Inflammatory macrophage (primary cell): ENCODE measurements at places on chromosomes 13 and 19.

DNA sequence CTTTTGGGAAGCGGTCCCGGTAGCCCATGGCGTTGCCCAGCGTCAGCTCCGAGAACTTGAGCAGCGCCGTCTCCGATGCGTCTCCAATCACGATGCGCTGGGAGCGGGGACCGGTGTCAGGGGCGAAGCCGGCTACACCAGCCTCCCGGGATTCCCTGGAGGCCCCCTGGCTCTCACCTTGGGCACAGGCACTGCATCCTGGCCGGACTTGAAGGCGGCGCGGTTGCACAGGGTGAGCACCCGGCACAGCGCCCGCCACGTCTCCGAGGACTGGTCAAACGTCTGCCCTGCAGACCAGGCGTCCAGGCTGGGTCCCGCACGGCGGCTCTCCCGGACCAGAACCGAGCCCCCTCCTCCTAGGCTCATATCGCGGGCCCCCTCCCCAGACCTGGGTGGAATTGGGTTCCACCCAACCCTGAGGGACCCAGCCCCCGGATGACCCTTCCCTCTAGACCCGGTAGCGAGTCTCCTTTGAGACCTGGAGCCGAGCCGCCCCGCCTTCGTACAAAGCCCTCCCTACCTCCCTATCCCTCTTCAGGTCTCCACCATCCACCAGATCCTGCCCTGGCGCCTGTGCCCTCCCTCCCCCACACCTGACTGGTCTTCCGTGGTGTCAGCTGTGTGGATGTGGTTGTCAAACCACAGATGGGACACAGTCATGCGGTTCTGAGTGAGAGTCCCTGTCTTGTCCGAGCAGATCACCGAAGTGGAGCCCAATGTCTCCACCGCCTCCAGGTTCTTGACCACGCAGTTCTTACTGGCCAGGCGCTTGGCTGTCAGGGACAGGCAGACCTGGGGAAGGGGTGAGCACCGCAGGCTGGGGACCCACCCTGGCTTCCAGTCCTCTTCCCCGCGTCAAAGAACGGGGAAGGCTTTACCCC is 4.8 kb downstream of the ATP4A start:
- no peak for DNase-seq

DNA sequence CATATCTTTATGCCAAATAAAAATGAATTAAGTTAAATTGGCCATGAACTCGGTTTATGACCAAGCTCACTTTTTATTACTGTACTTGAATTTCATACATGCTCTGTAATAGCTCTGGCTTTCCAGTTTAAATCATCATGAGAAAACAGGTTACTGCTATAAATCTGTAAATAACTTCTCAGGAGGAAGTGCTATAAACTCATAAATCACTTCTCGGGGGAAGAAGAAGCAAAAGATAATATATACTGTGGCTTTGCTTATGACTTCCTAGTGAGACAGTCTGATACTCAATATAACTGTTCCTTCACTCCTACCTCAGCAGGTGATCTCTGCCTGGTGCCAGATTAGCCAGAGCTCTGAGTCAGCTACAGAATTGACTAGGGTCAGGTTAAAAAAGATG is 12.5 kb downstream of the SUPT20H start:
- DNase-seq = no peak

DNA sequence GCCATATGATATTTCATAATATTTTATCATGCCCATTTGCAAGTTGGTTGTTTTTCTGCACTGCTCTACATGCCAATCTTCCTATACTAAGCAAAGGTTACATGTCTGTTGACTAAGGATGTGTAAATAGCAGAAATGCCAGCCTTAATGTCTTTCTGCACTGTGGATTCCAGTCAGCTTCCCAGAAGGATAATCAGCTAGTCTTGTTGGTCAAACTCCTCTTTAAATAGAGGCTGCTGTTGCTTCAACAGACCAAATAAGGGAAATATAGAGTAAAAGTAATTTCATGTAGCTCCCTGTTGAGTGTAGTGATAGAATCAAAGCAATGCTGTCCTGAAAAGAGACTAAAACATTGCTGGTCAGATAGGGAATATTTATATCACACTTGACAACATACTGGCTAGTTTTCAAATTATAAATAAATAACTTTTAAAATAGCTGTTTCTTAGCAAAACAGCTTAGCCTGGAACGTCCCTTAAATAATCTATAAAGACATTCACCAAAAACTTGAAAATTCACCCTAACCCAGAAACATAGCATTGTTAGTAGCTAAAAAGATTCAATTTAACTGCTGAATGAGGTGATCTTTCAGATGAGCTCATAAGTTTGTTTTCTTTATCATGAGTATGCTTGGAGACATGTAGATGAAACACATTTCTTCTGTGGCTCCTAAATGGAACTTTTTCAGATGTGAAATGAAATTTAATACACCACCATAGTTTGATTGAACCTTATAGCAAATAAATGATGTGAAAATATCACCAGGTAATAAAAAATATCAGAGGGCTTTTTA is 56.6 kb downstream of the FRY start:
- no peak for DNase-seq

GRCh38 chr13:99415014-99415650 is 86.1 kb upstream of the TM9SF2 start:
- DNase-seq = peak; percentile 70

- no peak for DNase-seq
Observed at GRCh38 chr13:40640202-40640601, 26.2 kb downstream of the FOXO1 start.

- no peak for DNase-seq
Observed at GRCh38 chr13:46901721-46902120, 4.9 kb upstream of the HTR2A start.

DNA sequence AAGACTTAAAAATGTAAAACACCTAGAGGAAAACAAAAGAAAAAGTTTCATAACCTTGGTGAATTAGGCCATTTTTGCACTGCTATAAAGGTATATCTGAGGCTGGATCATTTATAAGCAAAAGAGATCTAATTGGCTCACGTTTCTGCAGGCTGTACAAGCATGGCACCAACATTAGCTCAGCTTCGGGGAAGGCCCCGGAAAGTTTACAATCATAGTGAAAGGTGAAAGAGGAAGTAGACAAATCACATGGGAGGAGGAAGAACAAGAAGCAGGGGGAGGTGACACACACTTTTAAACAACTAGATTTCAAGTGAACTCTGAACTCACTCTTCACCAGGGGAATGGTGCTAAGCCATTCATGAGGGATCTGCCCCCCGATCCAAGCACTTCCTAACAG is 1358.5 kb upstream of the PCDH9 start:
- peak; percentile 12 for DNase-seq

- no peak for DNase-seq
Observed at GRCh38 chr13:60227158-60227557, 63.4 kb upstream of the DIAPH3 start.

- DNase-seq = peak; percentile 24
Observed at GRCh38 chr13:77516342-77516789, 19.1 kb upstream of the SCEL start.

DNA sequence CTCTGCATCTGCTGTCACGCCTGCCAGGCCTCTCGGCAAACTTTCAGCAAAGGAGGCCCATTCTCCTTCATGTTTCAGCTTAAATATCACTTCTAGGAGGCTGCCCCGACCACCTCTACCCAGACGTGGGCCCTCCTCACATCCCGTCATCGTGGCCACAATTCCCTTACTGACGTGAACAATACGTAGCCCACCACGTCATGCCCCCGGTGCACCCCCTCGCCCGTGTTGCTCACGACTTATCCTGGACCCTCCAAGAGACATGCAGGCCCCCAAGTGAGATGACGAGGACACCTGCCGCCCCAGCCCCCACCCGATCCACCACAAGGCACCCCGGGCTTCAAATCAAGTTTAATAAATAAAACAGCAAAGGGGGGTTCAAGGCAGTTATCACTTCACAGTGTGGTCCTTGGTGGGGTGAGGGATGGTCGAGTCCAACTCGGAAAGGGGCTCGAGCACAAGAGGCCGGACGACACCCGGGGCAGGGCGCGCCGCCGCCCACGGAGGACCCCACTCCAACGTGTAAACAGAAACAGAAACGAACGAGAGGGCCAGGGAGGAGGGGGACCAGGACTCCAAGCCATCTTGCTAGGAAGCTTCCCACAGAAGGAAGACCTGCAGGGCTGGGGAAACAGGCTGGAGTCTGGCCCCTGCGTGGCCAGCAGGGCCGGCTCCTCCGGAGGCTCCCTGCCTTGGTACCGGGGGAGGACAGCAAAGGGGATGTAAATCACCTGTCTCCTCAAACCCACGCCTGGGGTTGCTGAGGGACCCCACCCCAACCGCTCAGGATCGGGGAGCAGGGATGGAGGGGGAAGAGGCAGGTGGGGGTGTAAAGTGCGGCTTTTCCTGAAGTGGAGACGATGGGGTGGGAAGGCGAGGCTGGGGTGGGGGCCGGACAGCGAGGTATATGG is 14.3 kb upstream of the PLPP2 start:
- no peak for DNase-seq

GRCh38 chr13:89610331-89610730 is 1737.2 kb upstream of the MIR17HG start:
- no peak for DNase-seq

DNA sequence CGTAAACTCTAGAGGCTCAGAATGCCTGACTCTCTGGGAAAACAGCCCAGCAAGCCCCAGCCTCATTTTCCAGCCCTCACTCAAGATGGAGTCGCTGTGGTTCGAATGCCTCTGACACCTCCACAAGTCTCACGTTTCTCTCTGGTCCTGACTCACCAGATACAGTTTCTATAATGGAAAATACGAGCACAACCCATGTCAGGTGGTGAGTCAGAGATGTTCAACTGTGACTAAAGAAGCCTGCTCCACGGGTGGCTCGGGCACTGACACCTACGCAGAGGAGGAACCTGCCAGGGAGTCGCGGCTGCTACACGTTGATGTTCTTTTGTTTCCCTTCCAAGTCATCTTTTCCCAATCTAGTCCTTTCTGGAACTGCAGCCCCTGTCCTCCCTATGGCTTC is 87.1 kb upstream of the STK24 start:
- no peak for DNase-seq

- peak; percentile 69 for DNase-seq
Observed at GRCh38 chr19:49145573-49146407, 9.4 kb downstream of the HRC start.

DNA sequence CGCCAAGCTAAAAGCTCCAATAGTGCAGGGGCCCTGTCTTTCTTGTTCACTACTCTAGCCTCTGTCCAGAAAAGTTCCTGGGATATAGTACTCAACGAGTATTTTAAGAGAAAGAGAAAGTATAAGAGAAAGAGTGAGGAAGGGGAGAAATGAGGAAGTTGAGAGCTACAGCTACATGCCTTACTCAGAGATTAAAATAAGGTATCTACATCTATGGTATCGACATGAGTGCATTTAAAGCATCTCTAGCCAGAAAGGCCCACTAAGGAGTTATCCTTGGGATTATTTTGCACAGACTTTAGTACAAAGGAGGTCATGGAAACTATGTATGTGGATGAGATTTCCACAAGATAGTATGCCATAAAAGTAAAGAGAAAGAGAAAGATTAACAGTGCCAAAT is 28.5 kb downstream of the MYCBP2 start:
- DNase-seq = no peak

DNA sequence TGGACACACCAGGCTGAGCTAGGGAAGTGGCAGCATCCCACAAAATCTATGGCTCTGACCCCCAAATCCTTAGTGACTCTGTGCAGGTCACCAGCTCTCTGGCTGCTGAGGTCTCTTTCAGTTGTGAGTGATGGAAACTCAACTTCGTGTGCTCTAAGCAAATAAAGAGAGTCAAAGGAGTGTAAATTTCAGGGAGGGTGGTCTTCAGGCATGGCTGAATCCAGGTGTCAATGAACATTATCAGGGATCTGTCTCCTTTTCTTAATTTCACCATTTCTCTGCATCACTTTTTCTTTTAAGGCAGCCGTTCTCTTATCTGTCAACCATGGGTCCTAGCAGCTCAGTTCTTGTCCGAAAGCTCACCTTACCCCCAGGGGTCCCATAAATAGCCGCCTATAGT is 6.2 kb downstream of the CYP4F12 start:
- no peak for DNase-seq

DNA sequence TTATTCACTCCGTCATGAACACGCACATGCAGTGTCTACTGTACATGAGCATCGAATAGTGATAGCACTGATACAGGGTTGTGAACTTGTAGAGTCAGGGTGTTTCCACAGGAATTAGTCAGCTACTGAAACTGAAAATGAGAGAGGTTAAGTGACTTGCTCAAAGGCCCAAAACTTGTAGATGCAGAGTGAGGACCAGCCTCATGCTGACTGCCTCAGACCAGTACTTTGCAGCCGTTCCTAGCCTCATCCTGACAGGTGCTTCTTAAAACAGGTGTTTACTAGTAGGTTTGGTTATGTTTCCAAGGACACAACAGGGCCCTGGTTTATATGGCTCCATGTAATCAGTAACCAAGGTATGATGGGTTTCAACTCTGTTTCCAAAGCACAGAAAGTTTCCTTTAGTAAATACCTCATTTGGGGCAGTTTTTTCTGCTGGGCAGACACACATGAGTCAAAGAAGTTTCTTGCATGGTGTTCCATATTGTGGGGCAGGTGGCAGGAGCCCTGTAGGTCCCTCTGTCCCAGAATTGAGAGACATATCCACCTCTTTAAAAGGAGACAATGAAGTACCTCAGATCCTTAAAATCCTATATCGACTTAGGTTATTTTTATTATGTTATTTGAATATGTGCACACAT is 16.0 kb downstream of the FGF9 start:
- DNase-seq = no peak

GRCh38 chr19:18419699-18420460 is 682 bp downstream of the SSBP4 start:
- DNase-seq = no peak

DNA sequence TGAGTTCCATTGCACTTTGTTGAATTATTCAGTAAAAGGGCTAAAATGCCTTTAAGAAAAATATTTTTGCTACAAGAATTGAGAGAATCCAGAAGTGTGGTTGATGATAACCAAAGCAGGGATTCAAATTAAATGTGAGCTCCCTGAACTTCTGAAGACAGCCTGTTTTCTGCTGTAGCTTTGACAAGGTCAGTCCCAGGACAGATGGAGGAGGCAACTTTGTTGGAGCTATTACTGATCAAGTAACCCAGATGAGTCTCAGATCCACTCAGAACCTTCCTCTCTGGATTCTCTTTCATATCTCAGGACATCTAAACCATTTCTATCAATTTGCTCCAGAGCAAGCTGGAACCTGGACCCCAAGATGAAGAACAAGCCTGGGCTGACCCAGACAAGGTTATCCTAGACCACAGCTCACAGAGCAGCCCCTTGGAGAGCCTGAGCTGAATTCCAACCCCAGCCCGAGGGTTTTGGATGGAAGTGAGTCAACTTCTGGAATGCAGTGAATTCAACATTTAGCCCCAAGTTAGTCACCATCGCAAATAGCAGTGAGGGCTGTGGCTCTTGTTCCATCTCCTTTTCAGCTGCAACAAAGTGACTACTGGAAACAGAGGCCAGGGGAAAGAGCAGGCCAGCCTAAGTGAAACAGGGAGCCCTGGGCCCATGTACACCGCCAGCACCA is 137.8 kb upstream of the TSC22D1 start:
- DNase-seq = no peak

DNA sequence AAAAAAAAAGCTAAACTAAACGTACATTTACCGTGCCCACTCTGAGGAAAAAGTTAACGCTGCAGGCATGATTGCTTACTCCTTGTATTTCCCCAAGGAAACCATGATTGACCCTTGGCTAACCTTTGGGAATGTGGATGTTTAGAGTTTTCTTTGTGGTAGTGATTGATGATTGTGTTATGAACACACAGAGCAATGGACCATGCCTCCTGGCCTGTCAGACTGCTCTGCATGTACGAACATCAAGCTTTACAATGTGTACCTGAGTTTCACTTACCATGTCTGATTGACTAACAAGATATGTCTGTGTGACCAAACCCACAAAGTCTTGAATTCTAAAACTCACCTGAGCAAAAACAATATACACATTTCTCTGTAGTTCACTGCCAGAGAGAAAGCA is 35.1 kb downstream of the MYCBP2 start:
- DNase-seq = no peak

GRCh38 chr19:4506449-4507149 is 11.7 kb downstream of the PLIN4 start:
- DNase-seq = peak; percentile 66
